ENCODE measurements at places on chromosomes 3 and 15.

GRCh38 chr15:38091078-38091645, 156.7 kb downstream of the TMCO5A start:
- peak; percentile 26 for DNase-seq

- peak; percentile 28 for DNase-seq
These were observed 48.6 kb downstream of the SLC12A8 start for GRCh38 chr3:125163739-125164601.

DNA sequence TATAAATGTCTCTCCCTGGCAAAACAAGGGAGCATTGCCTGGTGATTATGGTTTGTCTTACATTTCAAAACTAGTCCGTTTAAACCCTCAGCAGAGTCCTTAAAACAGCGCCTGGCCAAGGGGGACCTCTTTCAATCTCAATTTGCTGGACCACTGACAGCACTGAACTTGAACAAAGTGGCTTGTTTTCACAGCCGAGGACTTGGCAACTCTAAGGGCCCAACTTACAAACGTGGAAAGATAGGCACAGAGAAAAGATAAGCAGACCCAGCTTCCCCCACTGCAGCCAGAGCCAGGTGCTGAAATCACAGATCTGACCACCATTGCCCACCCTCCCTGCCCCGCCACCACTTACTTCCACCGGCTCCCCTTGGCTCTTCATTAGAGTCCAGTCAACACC, 336.4 kb upstream of the ICE2 start:
- DNase-seq: no peak

- no peak for DNase-seq
These were observed 17.8 kb downstream of the EDEM1 start for GRCh38 chr3:5205165-5205941.

GRCh38 chr3:104604326-104605010, 762.2 kb upstream of the ALCAM start:
- DNase-seq: no peak

All from hematopoietic multipotent progenitor cell treated with erythropoietin and hydrocortisone succinate and interleukin-3 and kit ligand, for 6 days (in vitro differentiated cells).